NCI-H1930 (cell line): ENCODE measurements at places on chromosomes 1 and 21.

GRCh38 chr1:107273515-107273914 is 132.7 kb downstream of the NTNG1 start:
- no peak for DNase-seq

GRCh38 chr1:147833231-147833860 is 69.2 kb upstream of the GJA8 start:
- DNase-seq, result no peak

DNA sequence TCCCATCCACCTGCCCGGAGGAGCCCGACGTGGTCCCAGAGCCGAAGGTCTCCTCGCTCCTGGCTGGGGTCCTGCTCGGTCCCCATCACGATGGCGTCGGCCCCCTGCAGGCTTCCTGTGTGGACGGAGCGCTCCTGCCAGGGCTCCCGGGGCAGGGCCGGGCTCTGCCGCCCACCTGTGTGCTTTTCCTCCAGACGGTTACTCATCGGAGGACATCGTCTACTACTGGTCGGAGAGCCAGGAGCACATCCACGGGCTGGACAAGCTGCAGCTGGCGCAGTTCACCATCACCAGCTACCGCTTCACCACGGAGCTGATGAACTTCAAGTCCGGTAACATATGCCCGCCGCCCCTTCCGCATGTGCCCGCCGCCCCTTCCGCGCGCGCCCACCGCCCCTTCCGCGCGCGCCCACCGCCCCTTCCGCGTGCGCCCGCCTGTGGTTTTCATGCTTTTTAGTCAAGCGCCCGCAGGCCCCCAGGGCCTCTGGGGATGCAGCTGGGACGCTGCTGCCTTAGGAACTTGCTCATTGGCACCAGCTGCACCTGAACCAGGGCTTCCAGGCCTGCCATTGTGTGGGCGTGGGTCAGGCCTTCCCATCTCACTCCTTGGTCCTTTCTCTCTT is 8.9 kb downstream of the GABRD start:
- no peak for DNase-seq

- no peak for DNase-seq
Measured at GRCh38 chr1:171852272-171852671, 11.0 kb downstream of the DNM3 start.

DNA sequence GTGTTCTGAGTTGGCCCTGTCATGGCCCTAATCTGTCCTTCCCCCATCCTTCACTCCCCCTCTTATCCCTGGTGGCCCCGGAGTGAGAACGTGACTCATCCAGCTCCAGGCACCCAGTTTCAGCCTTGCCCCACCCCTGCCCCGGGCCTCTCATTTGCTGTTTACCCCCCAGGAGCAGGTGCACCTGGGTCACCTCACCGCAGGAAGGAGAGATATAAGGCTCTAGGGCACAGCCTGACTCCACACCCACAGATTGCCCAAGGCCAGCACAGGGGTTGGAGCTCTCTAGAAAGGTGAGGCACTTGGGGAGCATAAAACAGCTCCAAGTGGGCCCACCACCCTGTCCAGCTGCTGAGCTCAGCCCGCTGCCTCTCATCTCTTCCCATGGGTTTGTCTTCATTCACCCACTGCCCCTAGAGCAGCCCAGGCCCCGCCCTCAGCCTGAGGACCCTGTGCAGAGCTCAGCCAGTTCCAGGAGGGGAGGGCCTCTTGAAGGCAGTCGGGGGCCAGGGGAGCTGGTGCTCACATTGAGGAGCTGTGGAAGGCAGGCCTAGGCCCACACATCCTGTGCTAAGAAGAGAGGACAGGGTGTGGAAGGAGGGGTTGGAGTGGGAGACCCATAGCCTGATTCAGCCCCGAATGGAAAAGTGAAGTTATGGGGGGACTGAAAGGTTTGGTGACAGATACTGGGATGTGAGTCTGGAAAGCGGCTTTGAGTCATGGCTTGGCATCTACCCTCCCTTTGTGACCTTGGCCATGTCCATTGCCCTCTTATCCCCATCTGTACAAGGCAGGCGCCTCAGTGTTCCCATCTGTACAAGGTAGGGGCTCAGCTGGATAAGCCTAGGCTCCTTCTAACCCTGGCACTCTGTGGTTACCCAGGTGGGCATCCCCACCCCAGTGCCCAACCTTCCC is 16.1 kb upstream of the GPR37L1 start:
- no peak for DNase-seq

DNA sequence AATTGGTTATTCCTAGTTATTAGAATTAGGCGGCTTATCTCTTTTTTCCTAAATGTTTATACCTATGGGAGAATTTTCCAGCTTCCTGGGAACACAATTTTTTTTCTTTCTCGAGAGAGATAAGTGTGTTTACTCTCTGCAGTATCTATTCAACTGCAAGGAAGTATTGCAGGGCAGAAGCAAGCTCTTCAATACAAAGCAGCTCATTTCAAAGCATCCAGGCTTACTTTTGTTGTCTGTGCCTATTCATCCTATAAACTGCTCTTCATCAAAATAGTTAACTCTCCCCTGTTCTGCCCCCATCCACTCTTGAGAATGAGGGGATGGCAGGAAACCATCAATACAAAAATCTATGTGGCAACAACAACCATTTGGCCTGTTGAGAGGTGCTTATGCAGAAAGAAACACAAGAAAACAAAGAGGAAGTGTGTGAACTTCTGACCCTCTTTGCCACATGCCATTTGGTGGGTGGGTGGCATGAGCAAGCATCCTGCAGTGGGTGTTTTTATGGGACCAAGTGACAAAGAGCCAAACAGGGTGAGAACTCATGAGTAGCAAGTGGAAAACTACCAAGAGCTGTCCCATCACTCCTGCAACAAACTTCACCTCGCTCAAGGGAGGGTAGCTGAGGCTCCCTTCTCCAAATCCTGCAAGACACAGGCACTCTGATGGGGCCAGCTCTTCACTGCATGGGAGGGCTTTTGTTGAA is 50.6 kb upstream of the MRPS6 start:
- DNase-seq, result no peak

DNA sequence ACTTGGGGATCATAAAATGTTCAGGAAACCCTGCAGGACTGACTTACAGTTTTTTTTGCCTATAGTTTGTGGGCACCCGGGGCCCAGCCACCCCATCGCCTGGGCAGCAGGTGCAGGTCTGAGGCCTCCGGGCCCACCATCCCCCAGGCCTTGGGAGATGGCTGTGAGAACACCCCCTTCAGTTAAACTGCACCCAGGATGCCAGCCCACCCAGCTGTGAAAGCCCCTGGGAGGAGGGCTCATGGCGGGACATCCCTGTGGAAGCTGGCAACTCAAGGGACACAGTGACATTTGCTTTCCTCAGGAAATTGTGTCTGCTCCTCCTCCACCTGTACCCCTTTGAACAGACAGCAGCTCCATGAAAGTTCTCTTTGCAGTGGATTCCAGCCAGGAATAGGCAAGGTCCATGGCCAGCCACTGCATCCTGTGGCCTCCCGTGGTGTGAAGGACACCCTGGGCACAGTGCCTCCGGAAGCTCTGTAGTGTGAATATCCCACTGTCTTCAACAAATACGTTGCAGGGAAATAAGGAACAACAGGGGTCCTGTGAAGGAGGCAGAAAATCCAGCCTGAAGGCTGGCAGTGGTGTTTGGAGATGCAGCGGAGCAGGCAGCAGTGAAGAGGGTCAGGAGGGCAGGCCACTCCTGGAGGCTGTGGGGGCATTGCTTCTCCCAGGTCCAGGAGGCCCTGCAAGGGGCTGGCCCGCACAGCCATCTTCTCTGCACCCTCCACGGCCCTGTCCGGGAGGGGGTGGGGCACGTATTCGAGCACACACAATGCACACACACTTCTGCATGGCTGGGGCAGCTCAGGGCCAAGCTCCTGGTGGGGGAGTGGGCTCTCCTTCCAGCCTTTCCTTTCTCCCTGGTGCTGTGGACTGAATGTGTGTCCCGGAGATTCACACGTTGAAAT is 2.1 kb upstream of the OBSCN start:
- no peak for DNase-seq

DNA sequence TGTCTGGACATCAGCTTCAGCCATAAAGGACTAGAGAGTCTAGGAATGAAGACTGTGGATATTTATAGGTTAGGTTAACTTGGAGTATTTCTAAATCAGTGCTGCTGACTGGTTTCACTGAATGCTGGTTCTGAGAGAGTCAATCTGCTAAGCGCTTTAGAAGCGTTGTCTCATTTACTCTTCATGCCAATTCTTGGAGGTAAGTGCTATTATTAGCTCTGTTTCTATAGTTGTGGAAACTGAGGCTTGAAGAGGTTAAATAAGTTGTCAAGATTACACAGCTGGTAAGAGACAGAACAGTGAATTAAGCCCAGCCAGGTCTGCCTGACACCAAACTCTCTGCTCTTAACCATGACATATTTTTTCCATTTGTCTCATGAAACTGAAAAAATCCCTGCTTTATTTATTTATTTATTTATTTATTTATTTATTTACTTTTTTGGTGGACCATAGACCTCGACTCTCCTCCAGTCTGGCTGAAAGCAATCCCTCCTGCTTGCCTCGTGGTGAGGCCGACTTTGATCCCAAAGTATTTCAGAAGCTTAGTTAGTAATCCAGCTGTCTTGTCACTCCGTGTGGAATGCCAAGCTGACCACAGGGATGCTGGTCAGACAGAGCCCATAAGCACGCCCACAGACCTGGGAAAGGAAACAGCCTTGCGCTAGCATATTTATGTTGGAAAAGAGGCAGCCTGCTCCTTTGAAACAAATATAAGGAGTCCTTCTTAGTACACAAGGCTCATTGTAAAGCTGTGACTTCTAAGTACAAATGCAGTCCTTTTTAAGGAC is 16.9 kb downstream of the NTMT2 start:
- no peak for DNase-seq

GRCh38 chr1:184789884-184790283 is 35.2 kb upstream of the EDEM3 start:
- DNase-seq, result no peak

- no peak for DNase-seq
Measured at GRCh38 chr1:206924592-206925105, 2.9 kb upstream of the FCMR start.

- no peak for DNase-seq
Measured at GRCh38 chr1:99681583-99681982, 35.7 kb downstream of the PALMD start.

DNA sequence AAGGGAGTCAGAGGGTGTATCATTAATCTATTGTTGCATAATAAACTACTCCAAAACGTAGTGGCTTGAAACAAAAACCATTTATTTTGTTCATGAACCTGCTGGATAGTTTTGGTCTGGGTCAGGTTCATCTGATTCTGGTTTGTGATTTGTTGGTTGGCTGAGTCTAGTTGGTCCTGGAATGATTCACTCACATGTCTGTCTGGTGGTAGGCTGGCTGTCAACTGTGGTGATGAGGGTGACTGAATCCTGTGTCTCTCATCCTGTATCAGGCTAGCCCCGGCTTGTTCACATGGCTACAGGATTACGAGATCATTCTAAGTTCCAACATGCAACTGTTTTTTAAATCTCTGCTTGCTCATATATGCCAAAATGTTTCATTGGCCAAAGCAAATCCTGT is 22.5 kb upstream of the SIKE1 start:
- DNase-seq, result no peak
